Lower leg skin (tissue), 4 donors: ENCODE measurements at places on chromosomes 1 and 21.

- peak; percentile 64 for DNase-seq
These were observed 200.8 kb downstream of the RHOU start for GRCh38 chr1:228935855-228936727.

GRCh38 chr1:201505503-201505890, 1.4 kb downstream of the CSRP1 start:
- DNase-seq = no peak

- DNase-seq = peak; percentile 78
These were observed 86.9 kb downstream of the ADARB1 start for GRCh38 chr21:45161038-45161945.

DNA sequence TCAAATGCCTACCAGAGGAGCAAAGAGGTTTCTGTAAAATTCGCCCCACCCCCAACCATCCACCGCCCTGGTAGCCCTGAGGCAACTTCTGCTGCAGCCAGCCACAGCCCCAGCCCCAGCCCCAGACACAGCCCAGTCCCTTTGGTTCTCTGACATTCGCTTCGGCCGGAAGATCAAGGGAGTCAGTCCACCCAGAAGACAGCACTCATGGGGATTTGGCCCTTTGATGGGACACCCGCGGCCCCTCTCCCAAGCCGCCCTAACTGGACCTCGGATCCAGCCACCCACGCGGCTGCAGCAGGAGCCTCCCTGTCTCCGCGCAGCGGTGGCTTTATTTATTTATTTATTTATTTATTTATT, 3881.0 kb downstream of the SRGAP2C start:
- DNase-seq = no peak

DNA sequence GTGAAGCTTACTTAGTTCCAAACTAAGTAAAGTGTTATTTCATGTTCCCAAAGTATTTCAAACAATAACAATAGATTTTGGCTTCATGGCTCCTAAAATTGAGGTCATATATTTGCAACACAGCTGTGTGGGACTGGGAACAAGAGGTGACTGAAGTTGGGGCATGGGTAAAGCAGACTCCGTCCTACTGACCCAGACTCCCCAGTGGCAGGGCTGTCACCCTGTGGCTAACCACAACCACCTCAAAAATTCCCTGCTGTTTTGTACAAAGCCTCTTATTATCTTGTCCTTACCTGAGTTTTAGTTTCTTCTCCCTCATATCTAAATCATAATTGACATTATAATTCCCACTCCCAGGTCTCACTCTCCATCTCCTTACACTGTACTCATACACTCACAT, 117.6 kb downstream of the PTGER3 start:
- DNase-seq = no peak

- no peak for DNase-seq
These were observed 42.3 kb upstream of the RUNX3 start for GRCh38 chr1:24972221-24972914.

- peak; percentile 81 for DNase-seq
These were observed 3.1 kb downstream of the ACAP3 start for GRCh38 chr1:1304331-1305299.

- DNase-seq = no peak
These were observed 631.8 kb downstream of the AJAP1 start for GRCh38 chr1:5286244-5286643.

DNA sequence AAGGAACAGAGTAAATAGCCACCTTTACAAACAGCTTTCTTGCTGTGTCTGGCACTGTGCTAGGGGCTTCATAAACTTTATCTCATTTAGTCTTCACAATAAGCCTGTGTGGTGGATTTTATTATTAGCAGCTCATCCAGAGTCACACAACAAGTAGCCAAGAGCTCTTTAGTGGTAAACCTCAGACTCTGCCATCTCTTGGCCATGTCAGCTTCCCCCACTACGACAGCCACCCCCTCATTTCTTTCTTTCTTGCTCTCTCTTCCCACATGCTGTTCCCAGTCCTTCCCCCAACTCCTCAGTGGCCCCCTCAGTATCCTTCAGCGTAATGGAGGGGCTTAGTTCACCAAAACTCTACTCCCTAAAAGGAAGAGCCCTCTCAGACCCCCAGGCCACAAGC, 1.2 kb upstream of the ZNF683 start:
- no peak for DNase-seq

DNA sequence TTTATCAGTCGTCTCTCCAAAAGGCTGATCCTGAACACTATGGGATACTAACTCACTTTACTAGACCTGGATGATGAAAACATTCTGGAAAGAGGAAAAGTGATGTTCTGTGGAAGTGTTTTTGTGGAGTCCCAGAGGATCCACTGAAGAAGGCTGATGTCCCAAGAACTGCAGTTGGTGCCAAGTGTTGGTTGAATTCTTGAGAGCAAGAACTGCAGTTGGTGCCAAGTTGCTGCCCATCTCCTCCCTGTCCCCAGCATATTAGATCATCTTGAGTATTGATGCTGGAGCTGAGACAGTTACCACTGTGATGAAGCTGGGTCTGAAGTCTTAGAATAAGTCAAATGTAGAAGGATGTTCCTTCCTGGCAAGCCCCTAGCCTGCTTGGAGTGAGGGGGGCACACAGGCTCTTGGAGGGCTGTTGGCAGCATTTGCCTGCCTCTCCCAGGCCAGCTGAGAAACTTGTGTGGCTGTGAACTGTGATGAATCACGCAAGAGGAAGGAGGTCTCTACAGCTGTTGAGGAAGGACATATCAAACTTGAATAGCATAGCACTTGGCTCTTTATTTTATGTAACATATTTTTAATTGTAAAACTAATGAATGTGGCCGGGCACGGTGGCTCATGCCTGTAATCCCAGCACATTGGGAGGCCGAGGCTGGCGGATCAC, 48.1 kb downstream of the DNAJC6 start:
- DNase-seq = no peak

DNA sequence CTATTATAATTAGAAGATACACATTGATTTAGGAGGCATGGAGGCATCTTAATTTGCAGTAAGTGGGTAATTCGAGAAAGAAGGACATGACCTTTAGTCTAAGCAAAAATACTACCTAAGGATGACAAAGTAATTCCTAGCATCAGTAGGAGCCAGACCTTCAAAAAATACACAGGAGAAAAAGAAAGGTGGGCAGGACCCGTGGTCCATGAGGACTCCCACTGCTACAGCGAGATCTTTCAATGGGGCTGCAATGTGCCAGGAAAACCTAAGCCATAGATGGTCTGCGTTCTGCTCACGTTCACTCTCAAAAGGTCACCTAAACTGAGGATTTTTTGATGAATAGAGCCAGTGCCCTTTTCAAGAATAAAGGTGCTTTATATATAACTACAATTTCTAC, 10.6 kb upstream of the EXO1 start:
- no peak for DNase-seq

DNA sequence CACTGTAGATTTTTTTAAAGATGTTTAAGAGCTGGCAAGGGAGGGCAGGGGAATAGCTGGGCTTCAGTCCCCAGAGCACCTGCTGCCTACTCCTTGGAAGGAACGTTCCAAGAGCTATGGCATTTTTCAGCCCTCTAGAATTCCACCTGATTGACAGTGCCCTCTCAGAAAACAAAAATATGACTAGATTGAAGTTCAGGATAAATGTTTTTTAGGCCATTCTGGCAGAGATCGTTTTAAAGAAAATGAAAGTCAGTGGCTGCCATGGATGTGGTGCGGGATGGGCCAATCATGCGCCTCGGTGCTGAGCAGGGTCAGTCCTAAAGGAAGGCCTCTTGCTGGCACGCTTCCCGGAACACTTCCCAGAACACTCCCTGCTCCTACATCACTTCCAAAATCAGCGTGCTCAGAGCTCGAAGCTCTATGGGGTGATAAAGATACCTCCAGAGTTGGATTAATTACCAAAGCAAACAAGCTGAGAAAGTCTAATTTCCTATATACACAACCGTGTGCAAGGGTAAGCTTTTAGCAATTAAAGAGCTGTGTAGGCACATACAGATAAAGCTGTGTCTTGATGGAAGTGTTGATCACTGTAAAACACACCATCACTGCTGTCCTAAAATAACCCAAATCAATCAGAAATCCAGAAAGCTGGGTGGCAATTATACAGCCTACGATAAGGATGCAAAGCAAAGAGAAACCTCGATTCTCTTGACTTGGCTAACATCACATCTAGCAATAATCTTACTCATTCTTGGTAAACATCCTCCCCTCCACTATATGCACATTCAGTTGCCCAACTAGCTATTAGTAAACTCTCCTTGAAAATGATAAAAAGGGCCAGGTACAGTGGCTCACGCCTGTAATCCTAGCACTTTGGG, 34.6 kb downstream of the TGFBR3 start:
- DNase-seq = peak; percentile 66

DNA sequence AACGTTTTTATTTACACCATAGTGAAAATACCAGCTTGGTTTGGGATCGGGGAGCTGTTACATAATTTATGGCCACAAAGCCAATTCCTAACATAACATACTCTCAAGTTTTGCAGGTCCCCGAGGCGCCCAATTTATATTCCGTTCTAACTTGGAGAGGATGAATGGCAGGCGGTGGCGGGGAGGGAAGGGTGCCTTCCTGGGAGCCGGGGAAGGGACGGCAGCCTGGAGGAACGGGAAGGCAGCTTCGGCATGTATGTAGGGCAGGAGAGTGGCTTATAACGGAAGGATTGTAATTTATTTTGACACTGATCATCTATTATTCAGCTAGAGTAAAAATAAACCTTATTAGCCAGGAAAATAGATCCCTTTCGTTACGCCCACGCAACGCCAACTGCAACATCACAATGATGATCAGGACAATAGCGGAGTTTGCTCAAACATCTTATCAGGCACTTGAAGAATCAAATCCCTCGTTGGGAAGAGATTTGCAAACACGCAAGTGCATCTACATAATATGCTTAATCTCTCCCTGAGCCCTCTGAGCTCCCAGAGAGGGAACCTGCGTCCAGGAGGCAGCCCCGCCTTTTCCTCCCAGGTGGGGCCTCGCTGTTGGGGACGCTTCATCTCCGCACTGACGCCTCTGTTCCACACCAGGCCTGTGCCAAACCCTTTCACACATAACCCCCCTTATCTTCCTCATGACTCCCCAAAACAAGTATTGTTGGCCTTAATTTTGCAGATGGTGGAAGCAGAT, 93.7 kb upstream of the C1orf174 start:
- DNase-seq = no peak

DNA sequence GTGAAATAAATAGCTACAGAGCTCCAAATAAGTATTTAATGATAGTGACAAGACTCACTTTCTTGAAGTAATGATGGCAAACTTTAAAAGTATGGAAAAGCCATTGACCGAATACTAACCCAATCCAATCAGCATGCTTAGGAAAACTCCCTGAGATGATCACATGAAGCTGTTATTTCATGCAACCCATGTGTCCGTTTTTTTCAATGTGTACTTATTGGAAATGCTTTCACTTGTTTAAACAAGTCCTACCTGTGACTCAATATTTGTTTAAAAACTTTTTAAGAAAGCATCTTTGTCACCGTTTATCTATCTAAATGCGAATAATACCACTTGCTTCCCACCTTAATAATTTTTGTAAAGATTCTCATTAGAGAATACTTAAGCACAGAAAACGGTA, 185.8 kb downstream of the NRIP1 start:
- DNase-seq = no peak

GRCh38 chr1:185284116-185284515, 32.9 kb downstream of the IVNS1ABP start:
- no peak for DNase-seq

DNA sequence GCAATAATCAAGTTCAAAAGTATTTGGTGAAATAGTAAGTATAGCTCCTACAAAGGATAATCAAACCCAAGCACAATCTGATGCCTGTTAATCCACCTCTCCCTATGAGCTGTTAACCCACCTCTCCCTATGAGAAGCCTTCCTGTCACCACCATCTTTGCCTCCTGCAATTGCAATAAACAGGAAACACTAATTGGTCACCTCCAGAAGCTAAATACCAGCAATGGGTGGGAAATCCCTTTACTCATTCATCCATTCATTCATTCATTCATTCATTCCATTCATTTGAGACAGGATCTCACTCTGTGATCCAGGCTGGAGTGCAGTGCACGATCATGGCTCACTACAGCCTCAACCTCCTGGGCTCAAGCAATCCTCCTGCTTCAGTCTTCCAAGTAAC, 132.8 kb downstream of the RERE start:
- DNase-seq = no peak

- no peak for DNase-seq
These were observed 70.0 kb upstream of the SLC45A1 start for GRCh38 chr1:8247811-8248436.

DNA sequence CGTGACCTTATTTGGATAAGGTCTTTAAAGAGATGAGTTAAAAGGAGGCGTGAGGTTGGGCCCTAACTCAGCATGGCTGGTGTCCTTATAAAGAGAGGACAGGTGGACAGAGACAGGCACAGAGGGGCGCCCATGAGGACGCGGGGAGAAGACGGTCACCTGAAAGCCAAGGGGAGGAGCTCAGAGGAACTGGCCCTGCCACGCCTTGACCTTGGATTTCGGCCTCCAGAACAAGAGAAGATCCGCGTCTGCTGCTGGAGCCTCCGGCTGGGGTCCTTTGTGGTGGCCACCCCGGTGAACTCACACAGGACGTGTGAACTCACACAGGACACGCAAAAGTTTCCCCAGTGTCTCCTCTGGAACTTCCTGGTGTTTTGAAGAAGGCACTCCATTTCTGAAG, 122.7 kb downstream of the SIK1 start:
- no peak for DNase-seq

- no peak for DNase-seq
These were observed 12.8 kb upstream of the ECE1 start for GRCh38 chr1:21302747-21303715.

DNA sequence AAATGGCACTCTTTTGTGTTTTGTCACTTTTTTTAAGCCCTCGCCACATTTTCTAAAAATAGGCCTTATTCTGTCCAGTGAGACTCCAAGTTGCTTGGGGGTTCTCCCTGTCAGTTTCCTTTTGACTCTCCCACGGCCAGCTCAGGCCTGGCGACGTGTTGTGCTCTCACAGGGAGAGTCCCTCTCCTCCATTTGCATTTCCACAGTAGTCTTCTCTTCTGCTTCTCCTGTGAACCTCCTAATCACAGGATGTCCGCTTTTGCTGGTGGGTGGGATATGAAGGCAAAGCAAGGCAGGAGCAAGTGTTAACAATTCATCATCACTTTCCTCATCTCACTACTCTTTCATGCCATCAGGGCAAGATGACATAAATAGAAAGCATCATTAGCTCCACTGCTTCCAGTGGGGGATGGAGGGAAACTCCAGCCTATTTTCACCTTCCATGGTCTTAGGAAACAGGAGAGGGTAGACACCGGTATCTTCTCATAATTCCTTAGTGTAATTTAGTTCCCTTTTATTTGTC, 99.8 kb downstream of the INTS7 start:
- no peak for DNase-seq

- no peak for DNase-seq
These were observed 169.1 kb upstream of the SYT6 start for GRCh38 chr1:114322734-114323133.

- no peak for DNase-seq
These were observed 40.8 kb downstream of the ITSN1 start for GRCh38 chr21:33682992-33683627.

- DNase-seq = no peak
These were observed 24.1 kb upstream of the GBP2 start for GRCh38 chr1:89149976-89150375.

DNA sequence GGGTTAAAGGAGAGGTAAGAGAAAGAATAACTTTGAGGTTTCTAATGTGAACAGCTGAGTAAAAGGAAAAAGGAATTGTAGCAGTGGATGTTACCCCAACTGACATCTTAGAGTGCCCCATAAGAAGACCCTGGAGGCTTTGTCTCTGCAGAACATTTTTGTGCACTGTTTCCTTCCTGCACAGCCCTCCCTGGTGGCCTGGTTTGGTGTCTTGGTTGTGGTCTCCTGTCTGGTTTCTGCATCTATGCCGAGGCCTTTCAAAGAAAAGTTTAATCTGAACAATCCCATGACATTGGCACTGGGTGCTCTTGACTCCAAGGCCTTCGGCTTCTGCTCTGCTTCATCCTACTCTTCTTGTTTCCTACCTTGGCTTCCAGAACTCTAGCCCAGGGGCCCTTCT, 57.8 kb downstream of the RHOU start:
- no peak for DNase-seq
